ENCODE measurements at places on chromosomes 3 and 15.

DNA sequence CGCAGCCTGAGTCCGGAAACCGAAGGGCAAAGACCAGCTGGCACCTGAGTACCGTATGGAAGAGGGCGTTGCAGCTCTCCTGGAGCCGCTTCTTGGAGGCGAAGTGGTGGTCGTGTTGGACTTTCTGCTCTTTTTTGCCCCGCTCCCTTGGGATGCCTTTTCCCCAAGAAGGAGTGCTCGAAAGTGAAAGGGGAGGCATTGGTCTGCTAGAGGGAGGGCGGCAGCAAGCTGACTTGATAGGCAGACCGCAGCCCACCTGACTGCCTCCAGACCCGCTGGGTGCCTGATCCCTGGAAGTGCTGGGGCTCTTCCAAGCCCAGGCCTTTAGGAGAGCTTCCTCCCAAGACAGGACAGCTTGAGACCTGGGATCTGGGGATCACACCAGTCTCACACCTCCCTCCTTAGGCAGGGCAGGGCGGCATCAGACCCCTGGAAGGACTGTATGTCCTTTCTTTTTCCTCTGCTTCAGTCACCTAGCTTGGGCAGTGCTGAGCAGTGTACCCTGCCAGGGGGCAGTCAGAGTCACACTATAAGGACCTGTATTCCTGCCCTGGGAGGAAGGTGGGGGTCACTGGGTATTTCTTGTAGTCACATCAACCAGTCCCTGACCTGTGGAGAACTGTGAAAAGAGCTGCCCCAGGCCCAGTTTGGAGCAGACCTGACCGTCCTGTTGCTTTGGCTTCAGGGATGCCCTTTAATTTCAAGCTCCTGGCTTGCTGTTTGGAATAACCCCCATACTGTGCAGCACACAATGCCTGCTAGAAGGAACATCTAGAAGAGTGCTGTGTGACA lies 2.1 kb downstream of the ACVR2B start:
- DNase-seq, result peak; percentile 55

- no peak for DNase-seq
Observed at GRCh38 chr3:11606090-11606784, 37.5 kb downstream of the VGLL4 start.

- no peak for DNase-seq
Observed at GRCh38 chr3:106343811-106344210, 475.0 kb upstream of the CBLB start.

DNA sequence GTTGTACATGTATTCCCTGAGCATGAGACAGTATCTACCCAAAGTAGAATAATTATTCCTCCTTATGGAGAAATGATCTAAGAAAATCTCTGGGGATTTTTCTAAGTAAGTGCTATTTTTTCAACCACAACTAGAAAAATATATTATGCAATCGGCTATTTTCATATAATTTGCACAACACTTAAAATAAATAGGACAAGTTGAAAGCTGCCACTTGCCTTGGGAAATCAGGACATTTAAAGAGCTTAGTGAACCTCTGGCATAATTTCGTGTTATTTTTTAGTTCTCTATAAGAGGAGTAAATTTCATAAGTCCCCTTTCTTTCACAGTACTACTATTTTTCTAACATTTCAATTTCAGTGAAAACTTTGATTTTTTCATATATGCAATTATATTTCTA lies 672.1 kb downstream of the OTOL1 start:
- no peak for DNase-seq

Data from GM13976 (cell line).